ENCODE measurements at places on chromosomes 11 and 22.

- no peak for DNase-seq
Observed at GRCh38 chr11:1156506-1157340, 1.0 kb upstream of the MUC5AC start.

- no peak for DNase-seq
Observed at GRCh38 chr11:82944198-82944597, 42.7 kb downstream of the DDIAS start.

GRCh38 chr22:29964776-29965175, 81.8 kb downstream of the MTMR3 start:
- DNase-seq: peak; percentile 5

- no peak for DNase-seq
Observed at GRCh38 chr11:64789331-64790204, 11.2 kb upstream of the SF1 start.

DNA sequence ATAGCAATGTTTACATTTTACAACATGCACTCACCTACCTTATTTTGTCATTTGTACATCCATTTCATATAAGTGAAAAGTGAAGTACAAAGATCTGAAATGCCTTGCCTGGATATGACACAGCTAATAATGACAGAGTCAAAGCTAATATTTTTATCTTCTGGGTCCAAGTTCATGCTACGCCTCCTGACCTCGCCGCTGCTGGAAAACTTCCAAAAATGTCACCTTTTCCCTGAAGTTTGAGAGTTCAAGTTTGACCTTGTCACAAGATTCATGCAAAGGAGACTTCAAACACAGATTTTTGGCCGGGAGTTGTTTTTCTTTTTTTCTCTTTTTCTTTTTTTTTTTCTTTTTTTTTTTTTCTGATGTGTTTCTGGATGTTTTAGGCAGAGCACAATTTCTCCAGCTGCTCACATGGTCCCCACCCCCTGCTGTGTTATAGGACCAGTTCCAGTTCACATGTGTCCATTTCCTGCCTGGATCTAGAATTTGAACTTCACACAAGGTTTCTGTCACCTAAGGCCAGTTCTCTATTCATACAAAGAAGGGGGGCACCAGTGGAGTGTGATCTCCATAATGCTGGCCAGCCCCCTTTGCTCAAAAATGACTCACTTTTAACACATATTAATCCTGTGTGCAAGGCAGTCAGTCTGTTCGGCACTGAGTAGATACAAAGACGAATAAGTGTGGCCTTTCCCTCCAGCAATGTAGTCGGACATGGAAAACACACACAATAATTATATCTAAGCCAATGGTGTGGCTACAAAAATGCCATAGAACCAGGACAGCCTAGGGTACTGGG, 546.8 kb downstream of the BUD13 start:
- DNase-seq: no peak

DNA sequence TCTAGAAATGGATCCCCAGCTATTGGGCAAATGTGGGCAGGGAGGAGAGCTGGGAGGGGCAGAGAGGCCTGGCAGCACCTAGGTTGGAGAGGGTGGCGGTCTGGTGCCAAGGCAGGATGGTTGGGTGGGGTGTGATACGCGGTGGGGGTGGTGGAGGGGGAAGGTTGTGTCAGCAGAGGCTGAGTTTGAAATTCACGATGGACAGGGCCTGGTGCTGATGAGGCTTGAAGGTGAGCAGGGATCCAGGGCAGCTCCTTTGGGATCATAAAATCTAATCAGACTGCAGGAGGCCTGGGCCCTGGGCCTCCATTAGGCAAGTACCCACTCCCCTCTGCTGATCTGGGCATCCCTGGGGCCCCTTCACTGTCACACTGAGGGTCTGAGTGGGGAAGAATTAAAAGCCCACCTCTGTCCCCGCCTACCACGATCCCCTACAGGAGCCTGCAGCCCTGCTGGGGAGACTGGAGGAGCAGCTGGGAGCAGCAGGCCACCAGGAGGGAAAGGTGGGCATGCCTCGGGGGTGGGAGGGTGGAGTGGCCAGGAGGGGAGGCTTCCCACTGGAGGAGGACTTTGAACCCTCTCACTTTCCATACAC, 24.0 kb downstream of the IGLL1 start:
- no peak for DNase-seq

GRCh38 chr11:8870411-8871170, 40.4 kb upstream of the AKIP1 start:
- peak; percentile 11 for DNase-seq

DNA sequence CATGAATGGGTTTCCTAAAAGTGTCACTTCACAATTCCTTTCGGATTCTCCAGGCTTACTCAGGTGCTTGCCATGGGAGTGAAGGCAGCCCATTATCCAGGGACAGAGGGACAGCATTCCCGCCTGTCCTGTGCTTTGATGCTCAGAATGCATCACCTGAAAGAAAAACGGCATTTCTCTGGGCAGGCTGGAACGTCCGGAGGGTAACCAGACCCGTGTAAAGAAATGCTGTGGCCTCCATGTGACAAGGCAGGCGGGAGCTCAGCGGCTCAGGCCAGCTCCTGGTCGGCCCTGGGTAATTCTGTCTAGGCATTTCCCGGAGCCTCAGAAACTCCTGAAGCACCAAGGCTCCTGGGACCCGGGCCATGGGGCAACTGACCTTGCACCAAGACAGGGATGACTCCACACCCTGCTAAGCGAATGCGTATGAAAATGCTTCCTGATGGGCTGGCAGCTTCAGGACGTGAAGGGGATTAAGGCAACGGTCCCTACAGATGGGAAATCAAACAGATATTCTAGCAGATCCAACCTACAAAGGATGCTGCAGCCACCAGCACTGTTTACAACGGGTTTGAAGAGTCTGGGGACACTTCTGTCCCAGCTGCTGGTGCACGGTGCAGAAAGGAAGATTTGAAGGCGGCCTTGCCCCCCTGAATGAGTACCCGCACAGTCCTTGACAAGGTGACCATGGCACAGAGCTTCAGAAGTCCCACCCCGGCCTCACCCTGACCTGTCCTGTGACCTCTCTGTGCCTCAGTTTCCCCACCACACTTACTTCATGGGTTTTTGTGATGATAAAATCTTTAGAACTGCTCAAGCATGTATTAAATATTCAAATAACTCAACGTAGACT, 13.6 kb upstream of the FGF3 start:
- no peak for DNase-seq

DNA sequence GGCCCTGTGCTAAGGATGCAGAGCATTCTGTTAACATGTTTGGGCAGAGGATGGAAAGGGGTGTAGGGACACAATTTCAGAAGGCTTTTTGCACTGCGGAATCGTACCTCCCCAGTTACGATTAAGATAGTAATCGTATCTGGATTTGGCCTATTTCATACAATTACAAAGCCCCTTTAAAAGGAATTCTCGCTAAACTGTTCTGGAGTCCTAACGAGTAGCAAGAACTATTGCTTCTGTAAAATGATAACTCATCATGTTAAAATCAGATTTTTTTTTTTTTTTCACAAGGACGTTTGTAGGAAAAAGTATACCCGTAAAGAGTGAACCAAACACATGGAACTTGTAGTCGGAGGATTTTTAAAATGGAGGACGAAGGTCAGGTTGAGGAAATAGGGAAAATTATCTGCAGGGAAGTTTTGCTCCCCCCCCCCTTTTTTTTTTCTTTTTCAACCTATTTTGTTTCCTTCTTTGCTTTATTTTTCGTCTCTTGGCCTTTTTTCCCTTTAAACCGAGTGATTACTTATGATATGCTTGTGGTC, 934 bp downstream of the HSD17B12 start:
- peak; percentile 48 for DNase-seq

DNA sequence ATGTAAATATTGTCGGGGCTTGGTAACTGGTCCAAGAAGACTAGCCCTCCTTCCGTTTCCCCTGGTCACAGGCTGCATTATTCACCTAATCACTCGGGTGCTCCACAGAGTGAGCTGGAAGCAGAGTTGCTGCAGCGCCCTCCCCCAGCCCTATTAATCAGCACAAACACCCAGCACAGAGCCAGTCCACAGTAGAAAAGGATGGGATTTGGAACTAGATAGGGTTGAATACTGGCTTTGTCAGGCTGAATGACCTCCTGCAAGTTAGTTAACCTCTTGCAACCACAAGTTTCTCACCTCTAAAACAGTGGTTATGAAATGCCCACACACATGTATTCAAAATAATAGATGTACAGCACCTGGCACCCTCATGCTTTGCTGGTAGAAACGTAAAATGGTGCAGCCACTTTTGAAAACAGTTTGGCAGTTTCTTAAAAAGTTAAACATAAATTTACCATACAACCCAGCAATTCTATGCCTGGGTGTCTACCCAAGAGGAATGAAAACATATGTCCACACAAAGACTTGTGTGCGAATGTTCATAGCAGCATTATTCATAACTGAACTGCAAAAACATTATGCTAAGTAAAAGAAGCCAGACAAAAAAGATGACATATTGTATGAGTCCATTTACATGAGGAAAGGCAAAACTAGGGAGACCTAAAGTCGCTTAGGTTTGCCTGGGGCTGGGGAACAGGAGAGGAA, 31.7 kb upstream of the APLP2 start:
- no peak for DNase-seq

GRCh38 chr22:43289976-43290721, 53.0 kb downstream of the SCUBE1 start:
- DNase-seq: peak; percentile 19

DNA sequence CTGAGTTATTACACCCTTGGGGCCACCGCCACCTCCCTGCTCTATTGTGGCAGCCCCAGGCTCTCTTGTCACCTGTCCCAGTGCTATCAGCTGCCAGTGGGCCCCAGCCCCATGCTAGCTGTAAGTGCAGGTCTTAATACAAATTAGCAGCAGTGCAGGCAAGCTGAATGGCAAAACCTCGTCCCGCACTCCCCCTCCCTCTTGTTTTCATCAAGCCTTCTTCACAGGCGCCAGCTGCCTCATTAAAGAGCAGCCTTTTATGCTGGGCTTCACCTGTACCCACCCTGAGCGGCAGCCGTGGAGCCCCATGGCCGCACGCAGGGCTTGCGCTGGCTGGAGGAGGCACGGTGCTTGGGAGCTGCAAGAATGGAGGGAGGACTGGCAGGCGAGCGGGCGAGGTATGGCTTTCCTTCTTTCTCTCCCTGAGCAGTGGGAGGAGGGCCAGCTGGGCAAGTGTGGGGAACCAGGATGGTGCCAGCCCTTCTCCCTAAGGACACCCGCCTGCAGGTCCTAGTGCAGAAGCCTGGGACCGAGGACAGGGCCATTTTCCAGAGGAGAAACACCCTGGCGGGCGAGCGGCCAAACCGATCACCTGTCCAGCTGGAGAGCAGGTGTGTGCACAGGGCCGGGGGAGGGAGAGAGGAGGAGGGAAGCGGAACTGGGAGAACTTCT, 70.7 kb downstream of the FLI1 start:
- no peak for DNase-seq

DNA sequence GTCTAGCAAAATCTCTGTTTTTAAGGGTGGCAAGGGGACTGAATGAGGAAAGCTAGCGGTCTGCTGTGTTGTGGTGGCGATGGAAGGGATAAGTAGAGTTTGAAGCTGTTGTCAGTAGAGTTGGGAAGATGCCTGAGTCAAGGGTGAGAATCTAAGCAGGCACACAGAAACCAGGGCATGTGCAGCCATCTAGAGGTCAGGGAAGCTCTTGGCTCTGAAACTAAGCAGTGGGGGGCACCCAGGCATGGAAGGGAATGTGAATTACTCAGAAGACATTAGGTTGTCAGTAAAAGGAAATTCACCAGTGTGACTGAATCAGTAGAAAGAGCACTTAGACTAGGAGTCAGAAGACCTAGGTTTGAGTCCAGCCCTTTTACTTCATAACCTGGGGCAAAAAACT, 15.4 kb downstream of the BMAL1 start:
- DNase-seq: no peak

GRCh38 chr11:73564903-73565302, 33.0 kb downstream of the FAM168A start:
- DNase-seq: no peak

GRCh38 chr11:44893308-44893822, 57.3 kb downstream of the TP53I11 start:
- DNase-seq: no peak

Data from suppressor macrophage (primary cell).